ENCODE measurements at places on chromosomes 7 and 10.
A peak's percentile ranks its signal among the peaks of the same experiment; 100 is the strongest.

DNA sequence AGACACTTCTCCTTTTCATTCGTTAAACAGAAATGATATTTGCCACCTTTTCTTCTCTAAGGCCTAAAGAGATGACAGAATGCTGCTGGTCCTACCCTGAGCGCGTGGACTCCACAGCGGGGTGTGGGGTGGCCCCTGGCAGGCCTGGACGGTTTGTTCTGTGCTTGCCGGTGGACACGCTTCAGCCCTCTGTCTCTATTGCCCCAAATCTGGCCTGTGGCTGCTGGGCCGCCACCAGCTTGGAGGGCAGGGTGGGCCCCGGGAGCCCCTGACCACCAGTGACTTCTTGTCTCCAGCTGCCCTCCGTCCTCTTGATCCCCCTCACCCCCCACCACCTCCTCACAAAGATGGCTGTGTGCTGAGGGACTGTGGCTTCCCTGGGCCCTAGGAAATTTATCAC is 5.7 kb downstream of the CHST3 start:
- DNase-seq = no peak

GRCh38 chr10:18334116-18334867 is 194.1 kb downstream of the CACNB2 start:
- no peak for DNase-seq

GRCh38 chr10:33233635-33234034 is 100.8 kb downstream of the NRP1 start:
- DNase-seq = no peak

GRCh38 chr7:157016352-157017041 is 6.0 kb upstream of the MNX1 start:
- DNase-seq = peak; percentile 52

GRCh38 chr10:2081501-2081900 is 344.2 kb upstream of the ADARB2 start:
- DNase-seq = no peak

DNA sequence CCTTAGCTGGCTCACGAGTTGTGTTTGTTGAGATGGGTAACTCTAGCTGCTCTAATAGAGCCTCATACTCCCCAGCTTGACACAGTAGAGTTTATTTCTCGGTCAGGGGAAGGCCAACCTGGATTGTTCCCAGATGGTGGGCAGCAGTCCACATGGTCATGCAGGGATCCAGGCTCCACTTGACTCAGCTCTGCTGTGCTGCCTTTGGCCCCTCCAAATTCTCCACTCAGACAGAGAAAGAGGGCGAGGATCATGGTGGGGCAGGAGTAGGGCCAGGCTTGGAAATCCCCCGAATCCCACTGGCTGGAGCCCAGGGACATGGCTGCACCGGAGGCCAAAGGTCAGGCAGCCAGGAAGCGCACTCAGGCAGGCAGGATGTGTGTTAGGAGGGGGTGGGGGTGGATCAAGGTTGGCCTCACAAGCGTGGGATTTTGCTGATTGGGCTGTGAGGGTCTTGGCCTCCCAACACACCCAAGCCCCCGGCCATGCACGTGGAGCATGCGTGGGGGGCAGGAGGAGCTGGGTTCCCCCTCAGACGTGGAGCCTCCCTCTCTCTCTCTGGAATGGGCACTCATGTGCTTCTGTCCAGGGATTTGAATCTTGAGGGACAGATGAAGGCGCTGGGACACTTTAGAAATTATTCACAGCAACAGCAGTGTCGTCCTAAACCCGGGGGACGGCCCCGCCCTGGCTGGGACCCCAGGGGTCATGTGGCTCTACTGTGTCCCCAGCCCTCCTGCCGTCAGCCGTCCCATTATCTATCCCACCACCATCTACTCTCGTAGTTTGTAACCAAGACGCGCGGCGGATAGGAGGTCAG is 44.8 kb downstream of the PDGFA start:
- no peak for DNase-seq

DNA sequence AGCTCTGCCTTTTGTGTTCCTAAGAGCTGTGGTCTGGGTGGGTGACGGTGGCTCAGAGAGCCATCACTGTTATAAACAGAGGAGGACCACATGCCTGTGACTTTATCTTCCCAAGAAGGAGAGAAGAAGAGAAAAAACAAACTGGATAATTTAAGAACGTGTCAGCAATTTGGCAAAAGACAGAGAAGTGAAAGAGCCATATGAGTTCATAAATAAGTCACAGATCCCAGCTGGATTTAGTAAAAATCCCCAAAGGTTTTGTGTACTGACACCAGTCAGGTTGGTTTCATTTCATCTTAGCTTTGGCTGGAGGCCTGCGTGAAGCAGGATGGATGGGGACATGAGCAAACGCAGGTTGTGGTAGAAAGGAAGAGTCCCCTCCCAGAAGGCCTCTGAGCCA is 120.7 kb downstream of the CXCL12 start:
- no peak for DNase-seq

GRCh38 chr7:29548823-29549222 is 14.8 kb upstream of the PRR15 start:
- DNase-seq = no peak

- DNase-seq = no peak
Observed at GRCh38 chr10:113438652-113439051, 114.2 kb upstream of the HABP2 start.

- no peak for DNase-seq
Observed at GRCh38 chr10:85661123-85661522, 705.5 kb downstream of the GRID1 start.

DNA sequence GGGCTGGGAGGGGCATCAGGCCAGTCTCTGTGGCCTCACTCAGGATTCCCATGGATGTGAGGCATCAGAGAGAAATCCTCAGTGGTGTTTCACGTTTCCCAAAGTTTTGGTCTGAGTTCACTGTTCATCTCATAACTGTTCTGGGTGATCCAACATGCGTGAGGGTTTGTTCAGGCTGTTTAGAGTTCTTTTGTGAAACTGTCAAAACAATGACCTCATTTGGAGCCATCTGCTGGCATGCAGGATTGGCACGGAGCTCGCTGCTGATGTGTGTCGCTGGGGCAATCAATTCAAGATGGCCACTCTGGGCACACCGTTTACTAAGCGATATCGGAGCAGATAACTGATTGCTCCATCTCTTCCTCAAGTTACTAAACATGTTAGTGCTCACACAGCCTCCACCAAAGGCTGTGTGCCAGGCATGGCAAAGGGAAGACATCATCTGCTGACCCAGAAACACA is 365.6 kb downstream of the WDR11 start:
- DNase-seq = no peak

GRCh38 chr10:38184477-38184876 is 90.3 kb downstream of the ZNF37A start:
- DNase-seq = no peak

DNA sequence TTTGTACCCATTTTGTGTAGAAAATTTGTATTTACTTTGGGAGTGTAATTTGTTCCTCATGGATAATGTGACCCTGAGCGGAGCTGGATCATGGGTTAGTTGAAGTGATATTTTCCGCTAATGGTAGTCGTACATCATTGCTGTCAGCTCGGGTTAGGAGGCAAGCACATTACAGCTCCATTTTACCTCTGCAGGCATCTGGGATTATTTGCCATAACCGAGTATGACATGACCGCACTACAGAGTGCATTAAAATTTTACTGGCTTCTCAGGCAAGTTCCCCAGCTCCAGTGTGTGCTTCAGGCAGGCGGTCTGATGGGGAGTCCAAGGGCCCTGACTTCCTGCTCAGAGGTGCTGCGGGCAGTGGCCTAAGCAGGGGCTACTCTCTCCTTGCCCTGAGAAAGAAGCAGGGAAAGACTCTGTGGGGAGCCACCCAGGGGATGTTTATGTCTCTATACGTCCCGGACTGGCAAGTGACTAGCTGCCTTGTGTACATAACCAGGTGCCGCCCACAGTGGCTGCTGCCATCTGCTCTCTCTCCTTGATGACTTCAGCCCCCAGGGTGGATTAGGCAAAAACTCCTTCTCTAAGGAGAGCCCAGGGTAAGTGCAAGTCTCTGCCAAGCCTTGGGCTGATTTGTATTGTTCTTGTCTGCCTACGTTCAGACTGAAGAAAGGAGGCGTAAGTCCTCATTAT is 685.3 kb upstream of the GALNT17 start:
- no peak for DNase-seq

GRCh38 chr10:42960491-42960990 is 116.3 kb upstream of the RET start:
- DNase-seq = no peak

DNA sequence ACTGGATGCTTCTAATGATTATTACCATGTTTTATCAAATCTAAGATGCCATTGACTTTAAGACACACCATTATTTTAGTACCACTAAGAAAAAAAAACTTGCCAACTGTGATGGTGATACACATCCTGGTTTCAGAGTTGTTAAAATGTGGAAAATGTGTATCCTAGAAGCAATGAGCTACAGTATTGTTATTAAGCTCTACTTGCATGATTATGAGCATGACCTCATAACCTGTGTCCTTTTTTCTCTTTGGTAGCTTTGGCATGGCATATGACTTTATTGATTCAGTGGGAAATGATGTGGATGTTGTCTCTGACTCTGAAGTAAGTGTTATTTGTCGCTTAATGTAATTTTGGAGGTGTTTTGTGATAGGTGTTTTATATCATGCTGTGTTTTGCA is 3.3 kb downstream of the EDRF1 start:
- no peak for DNase-seq

- no peak for DNase-seq
Observed at GRCh38 chr7:47738563-47739166, 156.8 kb upstream of the TNS3 start.
